ENCODE measurements at places on chromosomes 7 and 10. TPM values are rescaled to one million over a fixed set of nuclear protein-coding genes. Genes with fewer than 3 reads are reported as not detected.

Gene SLC16A12
- total RNA-seq, result not detected

Gene TRPV5
- total RNA-seq, result not detected

Gene RELN
- not detected for total RNA-seq

GRCh38 chr10:100743626-100744135, 1.7 kb upstream of the PAX2 start:
- H3K36me3 ChIP-seq, result no peaks in the 10 kb centered on the region
- peak; percentile 33 for DNase-seq
- H3K27me3 ChIP-seq, result peaks cover 60% of the 10 kb centered on the region
- H3K27ac ChIP-seq, result no peak overlapping the region
- H3K4me1 ChIP-seq, result peaks cover 28% of the 10 kb centered on the region

GRCh38 chr7:98241674-98242241, 10.3 kb downstream of the TECPR1 start:
- H3K4me1 ChIP-seq, result no peaks in the 10 kb centered on the region
- DNase-seq, result no peak
- peaks cover 49% of the 10 kb centered on the region for H3K36me3 ChIP-seq
- no peaks in the 10 kb centered on the region for H3K27me3 ChIP-seq
- H3K4me3 ChIP-seq, result no peak overlapping the region
- no peak overlapping the region for H3K27ac ChIP-seq

GRCh38 chr7:65892835-65893234, 20.0 kb downstream of the VKORC1L1 start:
- no peak overlapping the region for H3K4me3 ChIP-seq
- H3K4me1 ChIP-seq, result no peaks in the 10 kb centered on the region
- H3K27me3 ChIP-seq, result no peaks in the 10 kb centered on the region
- H3K36me3 ChIP-seq, result no peaks in the 10 kb centered on the region

DNA sequence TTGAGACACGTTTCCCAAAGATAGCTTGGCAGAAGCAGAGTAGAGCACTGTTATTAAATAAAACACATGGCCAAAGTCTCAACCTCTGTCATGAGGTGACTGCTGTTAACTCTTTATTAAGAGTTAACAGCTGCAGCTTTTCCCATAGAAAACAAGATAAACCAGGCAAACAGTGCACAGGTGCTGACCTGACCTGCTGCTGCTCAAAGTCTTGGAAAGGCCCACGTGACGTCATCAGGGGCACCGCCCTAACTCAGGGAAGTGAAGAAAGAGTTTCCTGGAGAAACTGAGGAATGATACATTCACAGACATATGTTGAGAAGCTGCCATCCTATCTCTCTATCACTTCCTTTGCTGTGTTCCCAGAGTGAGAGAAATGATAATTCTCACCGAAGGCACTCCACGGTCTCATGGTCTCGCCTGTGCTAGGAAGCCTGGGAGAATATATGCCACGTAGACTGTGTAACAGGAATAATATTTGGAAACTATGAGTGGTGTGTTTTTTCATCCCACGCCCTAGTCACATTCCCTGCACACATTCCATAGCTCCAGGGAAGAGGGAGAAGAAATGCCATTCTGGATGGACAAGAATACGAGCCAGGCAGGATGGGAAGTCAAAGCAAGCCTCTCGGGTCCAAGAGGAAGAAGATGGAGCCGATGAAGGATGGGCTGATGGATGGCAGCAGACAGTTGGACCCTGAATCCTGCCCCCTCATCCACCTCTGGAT, 146.2 kb upstream of the NFE2L3 start:
- H3K4me1 ChIP-seq, result no peaks in the 10 kb centered on the region
- no peak overlapping the region for H3K27ac ChIP-seq
- H3K4me3 ChIP-seq, result no peak overlapping the region
- H3K36me3 ChIP-seq, result no peaks in the 10 kb centered on the region
- DNase-seq, result no peak

- no peak for DNase-seq
- no peak overlapping the region for H3K4me3 ChIP-seq
- H3K4me1 ChIP-seq, result no peaks in the 10 kb centered on the region
- no peaks in the 10 kb centered on the region for H3K36me3 ChIP-seq
- H3K27ac ChIP-seq, result no peak overlapping the region
These were observed 14.5 kb upstream of the ZNF33B start for GRCh38 chr10:42652858-42653257.

DNA sequence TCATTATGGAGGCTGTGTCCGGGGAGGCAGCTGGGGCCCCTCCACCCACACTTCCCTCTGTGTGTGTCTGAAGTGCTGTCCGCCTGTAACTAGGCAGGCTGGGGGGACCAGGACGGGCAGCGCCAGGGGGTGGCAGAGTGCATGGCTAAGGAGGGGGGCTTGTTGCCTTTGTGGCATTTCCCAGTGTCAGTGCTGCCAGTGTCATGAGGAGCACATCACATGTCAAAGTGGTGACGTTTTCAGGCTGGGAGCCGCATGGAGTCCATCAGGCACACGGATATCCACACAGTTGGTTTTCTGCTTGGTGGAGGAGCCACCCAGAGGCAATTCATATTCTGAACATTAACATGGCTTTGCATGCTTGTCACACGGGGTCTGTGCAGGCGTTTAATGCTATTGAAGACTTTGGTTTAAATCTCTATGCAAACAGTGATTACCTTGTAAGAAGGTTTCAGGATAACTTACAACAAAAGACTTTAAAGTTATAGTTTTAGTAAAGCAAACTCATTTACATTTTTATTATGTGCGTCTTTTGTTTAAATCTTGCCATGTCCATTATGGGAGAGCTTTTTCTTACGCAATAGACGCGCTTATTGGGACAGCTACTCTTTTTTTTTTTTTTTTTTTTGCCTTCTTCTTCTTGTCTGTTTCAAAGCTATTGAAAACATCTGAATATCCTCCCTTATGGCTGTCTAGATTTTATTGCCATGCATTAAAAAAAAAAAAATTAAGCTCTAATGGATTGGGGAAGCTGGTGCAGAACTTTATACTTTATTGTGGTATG, 52.9 kb downstream of the C10orf67 start:
- no peaks in the 10 kb centered on the region for H3K4me1 ChIP-seq
- DNase-seq, result no peak
- H3K4me3 ChIP-seq, result no peak overlapping the region
- H3K27me3 ChIP-seq, result no peaks in the 10 kb centered on the region
- no peak overlapping the region for H3K27ac ChIP-seq

DNA sequence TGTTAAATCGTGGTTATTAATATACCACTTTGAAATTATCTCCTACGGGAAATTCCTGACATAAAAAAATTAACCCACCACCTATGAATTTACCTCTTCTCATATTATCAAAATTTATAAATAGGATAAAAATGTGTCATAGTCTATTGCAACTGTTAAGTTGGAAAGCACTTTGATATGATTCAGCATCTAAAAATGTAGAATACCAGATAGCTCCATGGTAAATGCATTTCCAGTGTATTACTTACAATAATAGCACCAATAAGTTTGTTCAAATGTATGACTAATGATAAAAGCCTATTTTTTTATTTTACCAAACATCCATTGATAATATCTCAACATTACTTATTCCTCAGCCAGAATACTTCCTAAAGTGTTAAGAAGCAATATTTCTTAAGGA, 13.6 kb upstream of the KCND2 start:
- no peaks in the 10 kb centered on the region for H3K36me3 ChIP-seq
- H3K27ac ChIP-seq, result no peak overlapping the region
- H3K4me3 ChIP-seq, result no peak overlapping the region
- DNase-seq, result no peak
- H3K4me1 ChIP-seq, result no peaks in the 10 kb centered on the region
- no peaks in the 10 kb centered on the region for H3K27me3 ChIP-seq

DNA sequence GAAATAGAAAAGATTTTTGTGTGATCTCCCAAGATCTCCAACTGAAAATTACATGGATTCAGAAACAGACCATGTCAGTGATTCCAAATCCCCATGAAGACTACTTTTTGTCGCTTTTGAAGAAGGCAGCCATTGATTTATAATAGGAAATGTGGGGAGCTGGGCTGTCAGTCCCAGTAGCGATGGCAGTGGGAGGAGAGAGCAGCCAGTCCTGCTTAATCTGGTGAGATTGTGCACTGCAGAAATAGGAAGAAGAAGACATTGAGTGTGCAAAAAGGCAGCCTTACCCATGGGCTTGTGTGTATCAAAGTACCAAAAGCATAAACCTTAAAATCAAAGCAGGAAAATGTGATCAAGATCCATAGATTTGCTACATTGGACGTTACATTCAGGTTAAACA, 4.8 kb downstream of the ADRB1 start:
- DNase-seq, result no peak
- H3K27ac ChIP-seq, result no peak overlapping the region
- no peaks in the 10 kb centered on the region for H3K36me3 ChIP-seq
- peaks cover 13% of the 10 kb centered on the region for H3K27me3 ChIP-seq

DNA sequence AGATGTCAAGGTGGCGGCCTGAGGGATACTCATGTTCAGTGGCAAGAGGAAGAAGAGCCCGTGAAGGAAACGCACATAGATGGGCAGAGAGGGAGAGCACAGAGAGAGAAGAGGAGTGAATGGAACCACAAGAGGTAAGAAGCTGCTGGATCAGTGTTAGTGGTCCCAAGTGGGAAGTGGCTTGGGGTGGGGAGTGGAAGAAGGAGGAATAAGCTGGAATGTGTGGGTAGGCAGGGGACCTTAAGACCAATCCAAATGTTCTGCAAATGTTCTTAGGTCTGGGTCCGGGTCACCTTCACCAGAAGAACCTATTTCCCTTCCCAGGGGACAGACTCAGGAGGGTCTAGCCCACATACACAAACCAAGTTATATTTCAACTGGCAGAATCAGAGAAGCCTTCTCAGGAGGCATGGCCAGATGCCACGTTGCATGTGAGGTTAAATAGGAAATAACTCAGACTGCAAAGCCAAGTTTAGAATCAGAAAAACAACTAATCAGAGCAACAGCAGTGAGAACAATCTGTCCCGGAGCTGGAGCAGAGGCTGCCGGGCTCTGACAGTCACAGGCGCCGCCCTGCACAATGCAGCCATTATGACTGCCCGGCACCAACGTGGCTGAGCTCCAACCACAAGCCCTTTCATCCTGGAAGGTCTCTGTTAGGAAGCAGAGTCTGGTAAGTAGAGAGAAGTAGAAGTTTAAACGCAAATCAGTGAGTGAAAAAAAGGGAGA, 78.6 kb upstream of the ARMC3 start:
- H3K4me3 ChIP-seq, result no peak overlapping the region
- DNase-seq, result peak; percentile 5
- H3K4me1 ChIP-seq, result no peaks in the 10 kb centered on the region
- H3K27ac ChIP-seq, result no peak overlapping the region

- H3K4me1 ChIP-seq, result peaks cover 6% of the 10 kb centered on the region
- H3K36me3 ChIP-seq, result no peaks in the 10 kb centered on the region
- no peak overlapping the region for H3K4me3 ChIP-seq
- H3K27me3 ChIP-seq, result no peaks in the 10 kb centered on the region
- no peak overlapping the region for H3K27ac ChIP-seq
- DNase-seq, result no peak
These were observed 33.3 kb downstream of the CASP7 start for GRCh38 chr10:113712755-113713639.

GRCh38 chr7:584122-584465, 64.4 kb upstream of the PDGFA start:
- peak overlapping the region; percentile 77 for H3K27ac ChIP-seq
- H3K4me3 ChIP-seq, result peak overlapping the region; percentile 30
- peak; percentile 85 for DNase-seq

DNA sequence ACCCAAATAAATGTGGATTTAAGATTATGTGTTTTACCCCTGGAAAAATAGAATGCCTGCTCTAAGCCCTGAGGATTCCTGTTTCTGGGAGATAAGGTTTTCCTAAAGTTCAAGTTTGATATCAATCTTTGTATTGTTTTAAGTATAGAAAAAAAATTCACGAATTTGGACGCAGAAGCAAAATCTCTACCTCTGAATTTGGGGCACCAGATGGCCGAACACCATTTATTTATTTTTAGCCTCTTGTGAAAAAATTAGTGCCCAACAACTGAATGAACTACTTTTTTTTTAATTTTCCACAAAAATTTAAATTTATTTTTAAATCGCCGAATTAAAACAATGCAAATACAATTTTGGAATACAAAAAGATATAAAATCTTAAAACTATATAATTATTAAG, 128.1 kb upstream of the SP4 start:
- DNase-seq, result no peak
- no peaks in the 10 kb centered on the region for H3K4me1 ChIP-seq
- H3K27ac ChIP-seq, result no peak overlapping the region
- H3K4me3 ChIP-seq, result no peak overlapping the region
- no peaks in the 10 kb centered on the region for H3K36me3 ChIP-seq
- no peaks in the 10 kb centered on the region for H3K27me3 ChIP-seq

DNA sequence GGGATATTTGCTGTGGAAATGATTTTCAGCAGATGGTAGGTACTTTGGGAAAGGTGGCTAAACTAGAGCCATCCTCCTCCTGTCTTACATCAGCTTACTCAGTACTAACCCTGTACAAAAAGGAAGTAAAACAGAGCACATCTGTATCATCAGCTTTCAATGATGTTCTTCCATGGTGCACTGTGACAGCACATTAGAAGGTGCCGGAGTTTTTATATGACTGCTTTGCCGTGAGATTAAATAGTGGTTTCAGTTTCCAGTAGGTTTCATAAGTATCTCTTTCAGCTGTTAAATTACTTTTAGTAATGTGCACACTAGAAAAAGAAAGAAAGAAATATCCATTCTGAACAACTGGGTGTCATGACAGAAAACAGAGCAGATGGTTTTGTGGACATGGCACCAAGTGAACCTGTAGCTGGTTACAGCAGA, 86.5 kb downstream of the ARID5B start:
- H3K27ac ChIP-seq, result peak overlapping the region; percentile 47
- peaks cover 69% of the 10 kb centered on the region for H3K4me1 ChIP-seq

DNA sequence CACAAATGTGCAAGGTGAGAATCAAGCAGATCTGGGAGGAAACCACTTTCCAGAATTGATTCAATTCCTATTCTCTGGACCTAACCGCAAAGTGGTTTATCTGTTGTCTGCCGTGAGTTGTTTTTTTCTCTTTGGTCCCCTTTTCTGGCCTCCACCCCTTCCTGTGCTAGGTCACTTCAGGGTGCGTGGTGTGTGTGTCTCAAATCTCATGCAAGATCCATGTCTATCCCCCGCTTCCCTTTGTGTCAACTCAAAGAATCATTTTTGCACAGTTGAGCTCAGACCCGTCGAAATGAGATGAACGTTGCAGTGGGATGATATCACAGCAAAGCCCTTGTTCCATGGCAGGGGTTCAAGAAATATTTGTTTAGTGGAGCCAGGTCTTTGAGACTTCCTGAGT, 184.5 kb downstream of the GATA3 start:
- peak overlapping the region; percentile 13 for H3K27ac ChIP-seq
- no peak overlapping the region for H3K4me3 ChIP-seq
- DNase-seq, result peak; percentile 33
- H3K27me3 ChIP-seq, result no peaks in the 10 kb centered on the region
- H3K4me1 ChIP-seq, result peaks cover 48% of the 10 kb centered on the region

GRCh38 chr10:6301488-6302075, 98.8 kb downstream of the PFKFB3 start:
- H3K27me3 ChIP-seq, result no peaks in the 10 kb centered on the region
- DNase-seq, result no peak
- no peak overlapping the region for H3K4me3 ChIP-seq
- no peak overlapping the region for H3K27ac ChIP-seq
- peaks cover 22% of the 10 kb centered on the region for H3K4me1 ChIP-seq
